Stomach (tissue), 19 donors: ENCODE measurements at places on chromosomes 1 and 21. TPM values are rescaled to one million over a fixed set of nuclear protein-coding genes. Genes with fewer than 3 reads are reported as not detected.

KCNE2 gene
- 38.8 TPM for total RNA-seq

RCSD1 gene
- 13.4 TPM for total RNA-seq

PRAMEF12 gene
- not detected for total RNA-seq

FAM151A gene
- total RNA-seq: not detected

RASAL2 gene
- 9.9 TPM for total RNA-seq

KLHDC7A gene
- total RNA-seq: 8.9 TPM

CFHR5 gene
- not detected for total RNA-seq

GRCh38 chr1:25813734-25814471, 5.9 kb upstream of the MTFR1L start:
- no peak for DNase-seq

GRCh38 chr1:182652933-182653332, 31.5 kb downstream of the RGS8 start:
- DNase-seq: no peak

GRCh38 chr21:29821230-29821629, 118.6 kb downstream of the GRIK1 start:
- no peak for DNase-seq

DNA sequence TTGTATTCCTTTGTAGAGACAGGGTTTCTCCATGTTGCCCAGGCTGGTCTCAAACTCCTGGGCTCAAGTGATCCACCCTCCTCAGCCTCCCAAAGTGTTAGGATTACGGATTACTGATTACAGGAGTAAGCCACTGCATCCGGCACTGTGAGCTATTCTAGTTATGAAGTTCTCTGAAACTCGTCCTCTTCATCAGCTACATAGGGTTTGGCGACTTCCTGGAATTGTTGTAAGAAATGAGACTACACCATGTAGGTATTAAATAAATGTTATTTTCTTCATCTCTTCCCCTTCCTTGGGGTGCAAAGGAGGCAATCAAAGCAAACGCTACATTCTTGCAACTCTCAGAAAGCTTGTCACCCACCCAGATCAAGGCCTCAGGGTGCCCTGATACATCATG, 131.2 kb upstream of the TIAM1 start:
- DNase-seq: no peak

DNA sequence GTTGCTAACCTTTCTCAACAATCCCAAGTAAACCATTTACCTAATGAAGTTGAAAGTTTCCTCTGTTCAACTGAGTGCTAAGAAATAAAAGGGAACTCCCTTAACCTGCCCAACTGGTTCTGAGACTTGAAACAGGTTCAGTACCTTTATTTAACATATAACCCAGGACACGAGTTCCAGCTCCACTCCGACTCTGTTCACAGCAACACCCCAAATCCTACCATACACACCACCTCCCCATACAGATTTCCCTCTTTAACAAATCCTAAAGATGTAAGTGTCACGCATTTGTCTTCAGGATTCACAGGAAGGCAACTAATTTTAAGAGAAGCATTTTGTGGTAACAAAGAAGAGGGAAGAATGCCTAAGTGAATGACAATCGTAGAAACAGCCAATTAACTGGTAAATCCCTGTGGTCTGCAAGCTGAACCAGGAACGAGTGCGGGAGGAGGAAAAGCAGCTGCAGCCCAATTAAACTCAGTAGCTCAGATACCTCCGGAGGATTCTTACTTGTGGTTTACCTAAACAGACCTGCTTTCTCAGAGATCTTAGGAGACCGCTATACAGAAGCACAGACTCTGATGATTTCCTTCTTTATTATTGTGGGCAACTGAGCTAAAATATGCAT, 134.5 kb upstream of the MAGI3 start:
- peak; percentile 93 for DNase-seq

DNA sequence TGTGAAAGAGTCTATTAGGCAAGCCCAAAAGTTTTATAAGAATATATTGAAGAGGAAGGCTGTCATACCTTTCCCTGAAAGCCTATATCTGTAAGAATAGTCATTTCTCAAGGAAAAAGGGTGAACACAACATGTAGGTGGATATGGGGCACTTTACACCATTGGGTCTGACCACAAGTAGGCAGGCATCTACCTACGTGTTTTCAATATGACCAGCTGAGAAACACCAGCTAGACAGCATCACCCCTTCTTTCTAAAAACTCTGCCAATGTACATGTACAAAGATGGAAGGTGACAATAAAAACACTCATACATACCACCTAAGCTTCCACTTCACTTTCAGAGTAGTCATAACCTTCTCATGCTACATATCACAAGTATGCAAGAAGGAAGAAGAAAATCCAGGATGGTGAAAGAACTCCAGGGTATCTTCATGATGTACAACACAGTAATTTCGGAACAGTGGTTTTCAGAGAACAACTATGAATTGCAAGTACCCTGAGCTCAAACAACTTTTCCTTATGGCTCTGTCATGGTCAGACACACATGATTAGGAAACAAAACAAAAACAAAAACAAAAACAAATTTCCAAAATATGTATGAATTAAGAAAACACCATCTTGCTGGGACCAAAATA, 98.5 kb upstream of the ADGRL2 start:
- no peak for DNase-seq

- DNase-seq: peak; percentile 49
Observed at GRCh38 chr1:54835970-54836369, 34.8 kb upstream of the TTC22 start.

DNA sequence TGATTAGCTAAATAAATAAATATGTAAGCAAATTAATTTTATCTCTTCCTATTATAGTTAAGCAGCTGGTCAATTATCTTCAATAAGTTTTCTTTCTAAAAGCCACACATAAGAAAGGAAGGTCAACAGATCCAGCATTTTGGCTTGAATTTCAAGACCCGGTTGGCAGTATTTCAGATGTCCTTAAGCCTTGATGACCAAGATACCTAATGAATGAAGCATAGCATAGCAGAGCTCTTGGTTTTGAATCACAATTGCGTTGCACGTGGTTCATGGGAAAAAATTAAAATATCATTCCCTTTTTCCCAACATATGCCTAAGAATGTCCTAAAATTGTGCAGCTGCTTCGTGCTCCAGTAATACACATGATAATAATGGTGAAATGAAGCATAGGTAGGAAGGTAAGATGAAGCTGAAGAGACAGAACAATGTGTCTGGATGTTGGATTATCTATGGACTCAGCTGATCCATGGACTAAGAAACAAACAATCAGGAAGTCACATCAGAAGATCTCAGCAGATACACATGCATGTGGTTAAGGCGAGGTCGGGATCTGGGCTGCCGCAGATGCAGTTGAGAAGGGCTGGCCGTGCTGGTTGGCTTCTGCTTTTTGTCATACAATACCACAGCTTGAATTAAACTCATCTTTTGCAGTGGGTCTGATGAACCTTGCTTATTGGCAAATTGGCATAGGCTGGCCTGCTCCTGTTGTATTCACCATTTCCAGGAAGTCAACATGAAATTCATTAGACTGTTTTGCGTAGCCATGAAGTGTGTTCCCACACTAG, 284.9 kb upstream of the RUNX1 start:
- DNase-seq: peak; percentile 22

- DNase-seq: peak; percentile 41
Observed at GRCh38 chr1:4585216-4585615, 69.2 kb upstream of the AJAP1 start.

GRCh38 chr1:153967107-153967999, at the start of gene CREB3L4:
Gene CREB3L4 (plus strand): TSS chr1:153967902. CDS start chr1:153968526, 624 bp downstream.
- peak; percentile 93 for DNase-seq

GRCh38 chr1:53367503-53368313, 39.8 kb upstream of the LRP8 start:
- peak; percentile 54 for DNase-seq

DNA sequence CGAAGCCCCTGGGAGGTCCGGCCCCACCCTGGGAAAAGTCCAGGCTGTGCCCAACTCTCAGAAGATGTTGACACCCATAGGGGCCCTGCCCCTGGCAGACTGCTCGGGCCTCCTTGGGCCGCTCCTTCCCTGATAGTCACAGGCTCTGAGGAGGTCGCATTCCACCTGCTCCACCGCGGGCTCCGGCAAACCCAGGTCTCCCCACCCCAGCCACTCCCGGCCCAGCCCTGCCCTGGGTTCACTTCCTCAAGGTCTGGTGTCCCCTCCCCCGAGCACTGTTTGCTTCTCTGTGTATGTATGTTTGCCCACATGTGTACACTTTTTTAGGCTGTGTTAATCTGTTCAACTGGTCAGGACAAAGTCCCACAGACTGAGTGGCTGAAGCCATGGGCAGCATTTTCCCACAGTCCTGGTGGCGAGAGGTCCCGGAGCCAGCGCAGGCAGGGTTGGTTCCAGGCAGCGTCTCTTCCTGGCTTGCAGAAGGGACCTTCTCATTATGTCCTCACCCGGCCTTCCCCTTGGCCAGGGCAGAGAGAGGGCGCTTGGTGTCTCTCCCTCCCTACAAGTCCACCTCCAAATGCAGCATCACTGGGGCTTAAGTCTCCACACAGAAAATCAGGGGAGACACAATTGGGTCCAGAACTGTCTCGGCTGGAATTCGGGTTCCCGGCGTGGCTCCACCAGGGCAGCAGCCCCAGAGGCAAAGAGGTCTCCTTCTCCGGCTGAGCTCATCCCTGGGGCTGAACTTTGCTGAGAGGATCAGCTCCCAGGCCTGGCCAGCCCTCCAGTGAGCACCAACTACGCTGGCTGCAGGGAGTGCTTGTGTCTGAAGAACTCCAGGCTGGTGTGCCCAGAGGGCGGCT, 10.5 kb upstream of the PRXL2B start:
- DNase-seq: peak; percentile 96

DNA sequence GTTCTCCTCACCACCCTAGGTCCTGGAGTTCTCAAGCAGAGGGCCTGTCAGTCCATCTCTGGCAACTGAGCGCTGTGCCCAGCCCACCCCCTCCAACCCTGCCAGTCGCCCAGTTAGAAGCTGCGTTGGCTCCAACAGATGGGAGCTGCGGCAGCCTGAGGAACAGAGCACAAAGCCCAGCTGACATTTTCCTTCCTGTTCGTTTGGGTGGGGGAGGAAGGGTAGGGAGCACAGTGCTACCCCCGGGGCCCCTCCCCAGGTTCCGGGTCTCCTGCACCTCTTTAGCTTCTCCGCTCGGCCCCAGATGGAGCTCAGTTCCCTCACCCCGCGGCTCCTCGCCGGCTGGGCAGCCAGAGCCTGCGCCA, 1.4 kb downstream of the LRRN2 start:
- peak; percentile 36 for DNase-seq

GRCh38 chr1:65208563-65208973, 60.6 kb downstream of the AK4 start:
- no peak for DNase-seq
